ENCODE measurements at places on chromosomes 13 and 19. TPM values are rescaled to one million over a fixed set of nuclear protein-coding genes. Genes with fewer than 3 reads are reported as not detected.

- no peak for DNase-seq
Measured at GRCh38 chr19:19062454-19063182, 1.2 kb upstream of the SLC25A42 start.

OR7A5 gene
- total RNA-seq: not detected

LILRA1 gene
- not detected for total RNA-seq

TUBA3C gene
- not detected for total RNA-seq

Data from SJSA1 (cell line).